ENCODE measurements at places on chromosomes 2 and 18.

DNA sequence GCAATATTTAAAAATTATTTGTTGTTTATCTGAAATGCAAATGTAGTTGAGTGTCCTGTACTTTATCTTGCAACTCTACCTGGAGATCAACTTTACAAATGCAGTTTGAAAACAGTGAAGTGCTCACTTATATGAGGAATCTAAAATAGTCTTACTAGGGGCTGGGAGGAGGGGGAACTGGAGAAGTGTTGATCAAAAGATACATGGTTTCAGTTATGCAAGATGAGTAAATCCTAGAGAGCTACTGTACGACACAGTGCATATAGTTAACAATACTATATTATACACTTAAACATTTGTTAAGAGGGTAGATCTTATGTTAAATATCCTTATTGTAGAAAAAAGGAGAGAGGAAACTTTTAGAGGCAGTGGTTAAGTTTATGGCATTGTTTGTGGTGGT lies 241.9 kb downstream of the BCL11A start:
- DNase-seq = no peak

- peak; percentile 43 for DNase-seq
These were observed 4.7 kb downstream of the EEF1B2 start for GRCh38 chr2:206164261-206164862.

GRCh38 chr2:238524426-238524983 lies 97.8 kb downstream of the ASB1 start:
- no peak for DNase-seq

GRCh38 chr2:78201064-78201575 lies 678.9 kb upstream of the LRRTM4 start:
- DNase-seq = no peak

DNA sequence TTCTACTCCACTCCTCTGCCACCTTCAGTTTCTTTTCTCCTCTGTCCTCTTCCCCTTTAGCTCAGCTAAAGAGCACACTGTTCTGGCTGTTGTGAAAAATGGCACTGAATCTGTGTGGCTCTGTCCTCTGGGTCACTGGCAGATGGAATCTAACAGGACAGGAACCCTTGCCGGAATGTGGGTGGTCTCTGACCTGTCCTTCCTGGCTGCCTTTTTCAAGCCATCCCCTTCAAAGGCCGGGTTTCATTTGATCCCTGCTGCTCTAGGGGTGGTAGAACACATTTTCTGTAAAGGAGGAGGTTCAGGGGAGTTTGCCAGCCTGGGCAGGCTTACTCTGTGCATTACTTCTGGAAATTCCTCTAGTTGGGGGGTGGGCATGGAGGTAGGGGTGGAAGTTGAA lies 29.9 kb downstream of the MTCL1 start:
- DNase-seq = no peak

DNA sequence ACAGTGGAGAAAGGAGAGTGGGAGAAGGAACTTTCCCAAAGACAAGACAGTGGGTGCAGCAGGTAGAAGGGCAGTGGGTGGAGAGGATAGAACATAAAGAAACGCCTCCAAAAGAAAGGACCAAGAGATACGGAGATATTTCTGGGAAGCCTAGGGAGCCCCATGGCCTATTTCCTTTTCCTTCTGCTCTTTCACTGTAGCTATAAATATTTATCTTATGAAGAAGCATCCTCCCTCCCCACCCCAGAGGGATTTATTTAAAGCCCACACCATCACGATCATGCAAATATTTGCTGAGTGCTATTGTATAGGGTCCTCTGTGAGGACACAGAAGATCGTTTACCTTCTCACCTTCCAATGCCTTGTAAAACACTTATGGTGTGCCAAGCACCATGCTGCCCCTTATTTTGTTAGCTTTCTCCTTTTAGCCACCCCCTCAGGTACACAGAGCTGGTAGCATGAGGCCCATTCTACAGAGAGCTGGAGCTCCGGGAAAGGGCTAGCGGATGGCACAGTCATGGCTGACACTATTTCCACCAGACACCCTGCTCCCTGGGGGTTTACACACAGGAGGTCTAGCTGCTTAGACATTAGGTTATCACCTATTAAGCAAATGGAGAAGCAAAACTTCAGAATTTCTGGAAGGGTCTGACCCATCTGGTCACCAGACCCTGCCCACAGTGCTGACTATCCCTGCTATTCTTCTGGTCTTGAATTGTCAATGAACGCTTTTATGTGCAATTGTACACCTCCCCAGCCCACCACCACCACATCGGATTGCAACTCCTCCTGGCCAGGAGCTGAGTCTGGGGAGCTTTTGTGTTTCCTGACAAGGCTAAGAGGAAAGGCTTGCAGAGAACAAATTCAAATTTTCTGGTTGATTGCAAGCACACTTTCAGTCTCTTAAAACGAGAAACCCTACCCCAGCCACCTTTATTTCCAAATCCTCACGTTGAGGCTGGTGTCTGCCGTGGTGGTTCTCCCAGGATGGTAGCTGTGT lies 91.8 kb upstream of the KLF7 start:
- no peak for DNase-seq

- no peak for DNase-seq
These were observed 1.4 kb downstream of the UGP2 start for GRCh38 chr2:63843093-63843492.

DNA sequence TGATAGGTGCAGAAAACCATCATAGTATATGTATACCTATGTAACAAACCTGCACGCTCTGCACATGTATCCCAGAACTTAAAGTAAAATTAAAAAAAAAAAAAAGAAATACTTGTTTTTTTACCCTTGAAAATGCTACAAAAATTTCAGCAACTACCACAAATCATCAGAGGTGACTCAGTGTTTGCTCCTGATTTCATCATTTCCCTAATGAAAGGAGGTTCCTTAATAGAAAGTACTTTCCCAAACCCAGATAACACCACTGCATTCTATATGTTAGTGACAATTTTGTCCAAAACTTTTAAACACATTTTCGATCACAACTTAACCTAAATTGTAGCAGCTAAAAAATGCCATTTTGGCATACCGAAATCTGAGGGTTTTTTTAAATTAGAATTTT lies 163.3 kb downstream of the SLC39A10 start:
- peak; percentile 1 for DNase-seq

- no peak for DNase-seq
These were observed 148.6 kb downstream of the ROCK1 start for GRCh38 chr18:20963027-20963426.

GRCh38 chr2:124318913-124319312 lies 293.8 kb downstream of the CNTNAP5 start:
- no peak for DNase-seq

- no peak for DNase-seq
These were observed 268.4 kb downstream of the IRS1 start for GRCh38 chr2:226531061-226531810.

GRCh38 chr2:215417400-215417951 lies 18.4 kb downstream of the FN1 start:
- DNase-seq = no peak

DNA sequence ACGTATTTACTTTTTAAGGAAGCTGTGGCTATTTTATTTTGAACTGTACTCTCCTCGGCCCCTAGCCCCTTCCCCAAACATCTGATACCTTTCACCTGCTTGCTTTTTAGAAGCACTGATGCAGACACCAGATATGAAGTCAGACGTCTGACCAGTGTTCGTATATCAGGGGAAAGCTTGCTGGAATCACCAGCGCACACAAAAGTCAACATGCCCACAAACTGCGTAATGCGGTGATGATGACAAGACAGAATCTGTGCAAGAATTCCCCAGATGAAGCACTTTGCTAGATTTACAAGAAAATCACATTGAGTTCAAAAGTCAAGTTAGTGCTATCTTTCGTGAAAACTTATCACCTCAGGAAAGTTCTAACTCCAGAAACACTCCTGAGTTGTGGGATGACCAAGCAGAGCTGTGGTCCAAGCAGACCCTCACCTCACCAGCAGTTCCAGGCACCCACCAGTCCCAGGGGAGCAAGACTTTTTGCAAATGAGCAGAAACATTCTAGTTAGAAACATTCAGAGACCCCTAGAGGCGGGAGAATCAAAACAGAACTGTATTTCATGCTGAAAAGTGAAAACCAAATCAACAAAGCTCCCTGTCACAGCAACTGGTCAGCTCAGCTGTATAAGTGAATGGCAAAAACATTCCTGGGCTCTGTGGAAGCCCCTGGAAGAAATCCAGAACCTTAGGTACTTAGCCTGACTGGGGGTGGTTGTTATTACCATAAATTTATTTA lies 55.7 kb downstream of the INO80C start:
- DNase-seq = no peak

GRCh38 chr2:206480161-206480560 lies 36.8 kb downstream of the ADAM23 start:
- no peak for DNase-seq

- no peak for DNase-seq
These were observed 472.0 kb downstream of the DCDC2C start for GRCh38 chr2:4175343-4175742.

DNA sequence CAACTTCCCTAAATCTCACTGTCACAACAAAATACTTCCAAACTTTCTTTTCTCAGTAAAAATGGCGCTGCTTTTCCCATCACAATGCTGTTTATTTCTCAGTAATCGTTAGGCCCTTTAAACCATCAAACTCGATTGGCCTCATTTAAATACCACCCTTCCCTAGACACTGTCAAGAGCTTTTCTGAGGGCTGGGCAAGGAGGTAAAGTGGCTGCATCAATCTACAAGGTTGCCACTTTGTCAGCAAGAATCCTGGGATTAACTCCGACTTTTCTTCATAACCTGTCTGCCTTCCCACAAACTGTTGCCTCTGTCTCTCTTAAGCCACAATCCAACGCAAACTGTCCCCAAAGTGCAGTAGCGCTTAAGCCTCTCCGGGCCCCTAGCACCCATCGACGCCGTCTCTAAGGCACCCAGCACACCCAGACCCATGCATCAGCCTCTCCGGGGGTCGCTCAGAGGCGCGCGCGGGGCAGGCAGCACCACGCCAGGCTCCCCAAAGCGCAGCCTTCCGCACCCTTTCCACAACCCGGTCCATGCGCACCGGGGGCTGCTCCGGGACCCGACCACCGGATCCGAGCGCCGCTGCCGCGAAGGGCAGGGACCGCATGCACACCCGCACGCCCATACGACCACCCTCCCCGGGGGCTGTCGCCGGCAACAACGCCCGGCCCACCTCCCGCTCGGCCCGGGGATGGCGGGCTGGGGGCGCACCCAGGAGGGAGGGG lies 683 bp downstream of the MBOAT2 start:
- no peak for DNase-seq

- no peak for DNase-seq
These were observed 593.4 kb downstream of the DCC start for GRCh38 chr18:52933356-52933755.

GRCh38 chr2:18993756-18994338 lies 364.6 kb downstream of the OSR1 start:
- DNase-seq = no peak

DNA sequence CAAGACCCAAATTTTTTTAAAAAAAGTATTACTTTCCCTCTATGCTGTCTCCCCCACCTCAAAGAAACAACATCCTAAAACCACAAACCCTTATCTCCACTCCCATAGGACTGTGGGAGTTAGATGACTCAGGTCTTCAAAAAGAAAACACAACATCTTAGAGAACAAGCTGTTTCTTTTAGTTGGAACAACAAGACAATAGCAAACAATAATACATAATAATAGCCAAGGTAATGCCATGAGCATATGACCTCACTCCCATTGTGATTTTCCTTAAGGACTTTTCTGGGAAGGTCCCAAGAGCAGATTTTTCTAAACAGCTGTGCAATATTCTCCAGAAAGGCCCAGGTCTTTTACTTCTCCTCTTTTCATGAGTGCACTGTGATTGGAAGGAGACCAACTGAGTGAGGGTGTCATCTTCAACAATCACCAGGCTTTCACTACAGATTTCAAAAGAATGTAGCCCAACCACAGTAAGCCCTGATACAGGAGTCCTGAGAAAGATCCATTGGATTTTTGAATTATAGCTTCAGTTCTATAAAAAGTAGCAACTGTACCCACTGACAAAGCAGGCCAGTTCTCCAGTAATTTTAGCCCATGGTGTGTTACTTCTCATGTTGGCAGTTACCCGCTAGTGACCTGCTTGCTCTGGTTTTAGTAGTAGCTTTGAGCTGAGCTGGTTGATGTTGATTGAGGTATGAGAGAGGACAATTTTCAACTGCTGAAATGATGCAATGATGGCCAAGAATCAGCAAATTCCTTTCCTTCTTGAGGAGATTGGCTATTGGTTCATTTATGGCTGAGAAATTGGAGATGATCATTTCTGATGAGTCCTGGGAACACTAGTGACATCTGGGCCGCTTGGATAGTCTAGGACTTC lies 144.5 kb upstream of the TCF4 start:
- DNase-seq = no peak

DNA sequence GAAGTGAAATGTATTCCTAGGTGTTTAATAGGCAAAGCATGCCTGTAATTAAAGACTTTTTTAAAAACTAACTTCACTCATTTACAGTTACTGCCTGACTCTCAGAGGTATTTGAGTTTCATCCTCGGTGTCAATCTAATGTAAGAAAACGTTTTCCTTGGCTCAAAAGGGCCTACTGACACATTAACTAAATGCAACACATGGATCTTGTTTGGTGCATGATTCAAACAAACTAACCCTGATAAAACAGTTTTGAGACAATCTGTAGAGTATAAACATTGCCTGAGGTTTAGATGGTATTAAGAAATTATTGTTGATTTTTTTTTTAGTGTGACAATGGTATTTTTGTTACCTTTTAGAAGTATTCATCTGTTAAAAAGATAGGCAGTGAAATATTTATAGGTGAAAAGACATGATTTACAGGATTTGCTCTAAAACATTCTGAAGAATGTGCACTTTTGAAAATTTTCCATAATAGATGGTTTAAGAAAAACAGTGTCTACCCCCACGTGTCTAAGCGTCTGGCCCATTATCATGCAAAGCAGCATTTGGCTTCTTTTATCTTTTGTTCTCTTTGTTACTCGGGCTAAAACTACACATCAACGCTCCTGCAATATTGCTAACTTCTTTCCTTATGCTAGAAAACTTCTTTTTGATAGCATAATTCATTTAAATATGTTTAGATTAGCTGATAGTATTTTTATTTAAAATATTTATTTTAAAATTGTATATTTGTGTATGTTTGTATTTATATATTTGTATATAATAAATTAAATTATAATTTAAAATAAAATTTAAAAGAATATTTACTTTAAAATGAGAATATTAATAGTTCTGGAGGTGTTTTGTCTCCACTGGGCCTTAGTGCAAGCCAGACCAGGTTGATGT lies 160.2 kb upstream of the NDUFV2 start:
- no peak for DNase-seq

DNA sequence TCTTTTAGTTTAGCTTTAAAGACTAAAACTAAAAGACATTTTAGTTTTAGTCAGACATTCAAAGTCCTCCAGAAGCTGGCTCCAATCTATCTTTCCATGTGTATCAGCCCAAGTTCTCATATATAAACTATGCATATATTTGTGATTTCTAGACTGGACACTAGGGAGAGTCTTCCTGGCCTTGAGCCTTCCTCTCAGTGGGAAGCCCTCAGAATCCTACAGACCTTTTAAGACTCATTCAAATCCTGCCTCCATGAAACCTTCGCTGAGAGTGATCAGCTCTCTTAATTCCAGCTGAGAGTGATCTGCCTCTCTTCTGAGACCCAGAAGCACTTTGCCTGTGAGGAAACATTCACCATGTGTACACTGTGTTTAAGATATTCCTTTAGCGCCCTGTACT lies 452.7 kb downstream of the TGIF1 start:
- DNase-seq = no peak

GRCh38 chr2:40454321-40454720 lies 2.4 kb upstream of the SLC8A1 start:
- no peak for DNase-seq

- no peak for DNase-seq
These were observed 23.9 kb upstream of the ALLC start for GRCh38 chr2:3633982-3634595.

Measured in kidney glomerular epithelial cell (primary cell).